OCI-M1 (cell line): ENCODE measurements at places on chromosomes 6 and 20.

DNA sequence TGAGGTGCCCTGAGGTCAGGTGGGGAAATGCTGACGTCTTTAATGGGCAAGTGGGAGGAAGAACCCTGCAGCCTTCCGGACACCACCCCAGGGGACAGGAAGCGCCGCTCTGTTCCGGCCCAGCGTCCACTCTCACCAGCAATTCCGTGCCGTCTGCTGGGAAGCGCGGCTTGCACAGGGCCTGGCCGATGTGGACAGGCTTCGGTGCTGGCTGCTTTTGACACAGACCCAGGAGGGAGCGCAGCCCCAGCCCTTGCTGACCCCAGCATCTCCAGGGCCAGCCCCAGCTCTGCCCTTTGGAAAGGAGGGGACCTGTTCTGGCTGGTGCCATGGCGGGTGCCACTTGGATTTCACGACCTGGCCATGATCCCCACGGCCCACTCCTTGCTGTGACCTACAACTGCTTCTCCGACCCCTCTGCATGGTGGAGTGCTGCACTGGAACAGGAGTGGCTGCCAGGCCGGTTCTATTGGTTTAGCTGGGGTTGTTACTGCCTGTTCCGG lies 123.2 kb downstream of the DLL1 start:
- no peak for DNase-seq

GRCh38 chr20:58584881-58585752 lies 66.0 kb upstream of the STX16 start:
- no peak for DNase-seq

DNA sequence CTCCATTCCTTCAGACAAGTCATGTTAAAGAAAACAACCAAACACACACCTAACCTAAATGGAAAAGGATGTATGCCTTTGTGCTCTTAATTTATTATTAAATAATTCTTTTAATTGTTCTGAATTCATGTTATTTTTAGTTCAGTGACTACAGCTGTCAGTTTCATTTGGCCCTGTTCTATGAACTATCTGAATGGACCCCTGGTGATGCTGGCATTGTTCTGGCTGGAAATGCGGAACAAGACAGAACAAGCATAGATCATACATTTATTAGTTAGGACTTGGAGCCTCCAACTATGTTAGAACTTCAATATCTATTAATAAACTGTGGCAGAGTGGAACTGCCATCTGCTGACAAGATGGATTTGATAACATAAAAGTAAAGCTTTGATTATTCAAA lies 5.7 kb downstream of the MAP3K7 start:
- no peak for DNase-seq

- DNase-seq: peak; percentile 46
Observed at GRCh38 chr6:83860782-83861495, 1.4 kb downstream of the CYB5R4 start.

DNA sequence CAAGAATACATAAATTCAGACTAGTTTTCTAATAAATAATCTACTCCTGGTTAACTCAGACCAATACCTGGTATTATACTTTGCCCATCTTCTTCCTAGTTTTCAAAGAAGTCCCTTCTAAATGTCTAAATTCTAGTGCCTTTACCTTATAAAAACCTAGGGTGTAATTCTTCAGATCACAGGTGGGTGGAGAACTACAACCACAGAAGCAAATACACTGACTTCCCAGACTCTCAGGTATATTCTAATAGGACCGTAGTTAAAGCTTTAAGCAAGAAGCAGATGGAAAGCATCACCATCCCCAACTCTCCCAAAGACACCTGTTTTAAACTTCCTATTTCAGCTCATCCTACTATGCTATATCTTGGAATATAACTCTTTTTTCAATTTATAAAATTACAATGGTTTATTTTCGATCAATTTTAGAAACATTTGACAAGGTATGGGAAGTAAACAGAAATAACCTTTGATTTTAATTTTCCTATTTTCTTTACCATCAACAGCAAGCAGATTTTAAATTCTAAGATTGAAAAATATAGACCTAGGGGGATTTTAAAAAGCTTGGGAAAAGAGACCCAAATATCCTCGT lies 15.8 kb downstream of the MAN1A1 start:
- DNase-seq: peak; percentile 29

- DNase-seq: no peak
Observed at GRCh38 chr20:24242763-24243162, 226.7 kb upstream of the SYNDIG1 start.

DNA sequence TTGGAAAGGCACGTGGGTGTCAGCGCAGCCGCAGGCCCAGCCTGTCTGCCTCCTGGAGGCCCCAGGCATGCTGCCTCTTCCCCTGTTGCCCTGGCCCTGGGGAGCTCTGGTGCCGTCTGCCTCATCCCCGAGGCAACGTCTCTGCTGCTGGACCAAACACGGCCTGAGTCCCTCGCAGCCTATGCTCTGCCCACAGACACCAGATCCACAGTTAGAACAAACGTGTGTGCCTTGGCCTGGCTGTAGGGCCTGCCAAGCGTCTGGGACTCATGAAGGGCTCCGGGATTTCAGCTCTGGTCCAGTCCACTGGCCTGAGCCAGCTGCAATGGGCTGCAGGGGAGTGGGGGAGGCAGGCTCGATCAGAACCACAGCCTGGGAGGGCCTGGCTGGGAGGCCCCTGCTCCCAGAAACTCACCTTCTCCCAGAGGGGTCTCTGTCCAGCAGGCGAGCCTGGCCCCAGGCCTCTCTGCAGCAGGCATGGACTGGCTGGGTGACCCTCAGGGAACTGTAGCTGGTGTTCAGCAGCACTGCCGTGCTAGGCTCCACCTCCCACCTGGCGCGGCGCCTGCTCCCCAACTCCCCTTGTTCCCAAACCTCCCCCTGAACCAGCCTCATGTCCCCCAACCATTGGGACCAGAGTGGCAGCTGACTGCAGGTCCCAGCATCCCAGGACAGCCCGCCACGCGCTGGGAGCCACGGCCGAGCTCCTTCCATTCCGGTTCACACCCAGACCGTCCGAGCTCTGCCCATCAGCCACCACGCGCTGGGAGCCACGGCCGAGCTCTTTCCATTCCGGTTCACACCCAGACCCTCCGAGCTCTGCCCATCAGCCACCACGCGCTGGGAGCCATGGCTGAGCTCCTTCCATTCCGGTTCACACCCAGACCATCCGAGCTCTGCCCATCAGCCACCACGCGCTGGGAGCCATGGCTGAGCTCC lies 197.0 kb downstream of the DLL1 start:
- no peak for DNase-seq

DNA sequence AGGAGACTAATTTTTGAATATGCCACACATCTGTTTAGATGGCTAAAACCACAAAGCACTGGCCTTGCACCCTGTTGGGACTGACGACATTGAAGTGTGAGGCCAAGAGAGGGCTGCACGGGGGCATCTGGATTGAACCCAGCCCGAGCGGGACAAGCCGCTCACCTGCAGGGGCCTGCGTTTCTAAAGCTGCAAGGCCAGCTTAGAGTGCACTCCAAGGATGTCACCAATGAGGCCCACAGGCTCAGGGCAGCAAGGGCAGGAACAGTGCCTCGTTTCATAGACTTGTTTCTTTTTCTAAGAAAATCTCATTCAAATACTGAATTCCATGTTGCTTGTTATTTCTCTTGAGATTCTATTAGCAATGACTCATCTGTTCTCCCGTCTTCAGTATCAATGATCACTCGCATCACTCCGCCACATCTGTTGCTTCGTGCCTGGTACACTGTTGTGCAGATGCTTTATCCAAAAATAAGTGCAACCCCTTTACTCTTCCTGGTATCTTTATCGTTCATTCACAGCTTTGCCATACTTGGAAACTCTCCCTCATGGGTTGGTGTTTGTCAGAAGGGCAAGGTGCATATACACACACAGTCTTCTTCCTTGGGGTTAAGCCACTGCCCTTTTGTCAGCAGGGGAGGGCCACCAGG lies 120.1 kb downstream of the IRF4 start:
- peak; percentile 29 for DNase-seq

- peak; percentile 80 for DNase-seq
Observed at GRCh38 chr20:15236812-15237211, 899.4 kb upstream of the FLRT3 start.

DNA sequence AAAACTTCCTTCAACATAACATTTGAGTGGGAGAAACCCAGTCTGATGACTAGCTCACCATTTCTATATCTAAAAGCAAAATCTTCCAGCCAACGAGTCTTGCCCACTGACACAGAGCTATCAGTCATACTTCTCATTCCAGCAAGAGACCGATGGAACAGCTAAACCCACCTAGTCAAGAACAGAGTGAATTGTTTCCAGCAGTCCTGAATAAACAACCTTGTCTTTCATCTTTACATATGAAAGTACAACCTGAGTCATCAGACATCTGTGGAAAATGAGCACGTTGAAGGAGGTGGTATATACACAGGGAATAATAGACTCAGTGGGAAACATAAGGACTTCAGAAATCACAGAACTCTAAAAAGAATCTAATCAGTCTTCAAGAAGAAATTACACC lies 23.8 kb downstream of the NRSN1 start:
- DNase-seq: no peak

GRCh38 chr6:151136141-151136755 lies 103.5 kb upstream of the AKAP12 start:
- DNase-seq: no peak
